Left hindlimb (tissue), 1 donor: ENCODE measurements at places on chromosomes 3 and 15.

GRCh38 chr3:29065211-29065785, 215.6 kb upstream of the RBMS3 start:
- DNase-seq, result peak; percentile 89

GRCh38 chr15:26641144-26641543, 131.7 kb downstream of the GABRB3 start:
- no peak for DNase-seq

DNA sequence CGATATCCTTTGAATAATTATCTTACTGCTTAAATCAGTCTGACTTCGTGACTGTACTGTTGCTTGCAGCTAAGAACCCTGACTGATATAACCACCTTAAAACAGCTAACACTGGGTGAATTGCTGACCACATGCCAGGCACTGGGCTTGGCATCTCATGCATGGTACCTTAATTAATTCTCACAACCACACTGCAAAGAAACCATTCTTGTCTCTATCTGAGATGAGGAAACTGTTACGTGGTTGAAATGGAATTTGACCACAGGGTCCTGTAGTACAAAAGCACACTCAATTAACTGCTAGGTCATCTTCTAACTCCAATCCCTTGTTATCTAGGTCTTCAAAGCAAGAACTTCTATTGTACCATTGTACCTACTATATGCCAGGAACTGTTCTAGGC, 92.7 kb upstream of the PRICKLE2 start:
- DNase-seq, result no peak

DNA sequence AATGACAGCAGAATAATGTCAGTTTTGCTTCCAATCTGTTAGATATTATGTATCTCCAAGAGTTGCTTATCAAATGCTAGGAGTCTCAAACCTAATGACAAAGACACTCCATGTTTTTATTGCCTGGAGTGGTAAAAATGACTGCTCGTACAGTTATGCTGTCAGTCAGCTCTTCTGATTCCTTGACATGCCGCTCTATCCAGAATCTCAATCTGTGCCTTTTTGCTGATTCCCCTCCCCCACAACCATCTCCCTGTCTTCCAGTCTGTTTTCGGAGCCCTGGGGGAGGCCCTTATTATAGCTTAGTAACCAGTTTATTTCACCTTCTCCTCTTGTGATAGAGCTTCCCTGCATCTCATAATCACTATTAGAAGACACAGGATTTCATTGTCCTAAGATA, 2.6 kb downstream of the MKRN2 start:
- DNase-seq, result no peak

GRCh38 chr3:129553719-129554118, 10.7 kb downstream of the H1-8 start:
- no peak for DNase-seq

DNA sequence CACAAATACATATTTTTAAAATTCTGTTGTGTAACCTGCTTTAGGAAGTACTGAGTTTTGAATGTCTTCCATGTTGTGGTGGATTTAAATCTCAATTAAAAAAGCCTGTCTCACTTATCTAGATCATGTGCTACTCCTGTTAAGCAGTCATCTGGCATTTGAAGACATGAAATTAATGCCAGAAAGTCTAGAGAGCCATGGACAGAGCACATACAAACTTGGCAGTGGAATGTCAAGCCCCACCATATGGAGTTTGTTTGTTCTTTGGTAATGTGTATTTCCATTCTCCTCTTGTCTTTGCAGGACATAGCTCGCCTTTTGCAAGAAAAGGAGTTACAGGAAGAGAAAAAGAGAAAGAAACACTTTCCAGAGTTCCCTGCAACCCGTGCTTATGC, 39.3 kb upstream of the UTS2B start:
- DNase-seq, result no peak

DNA sequence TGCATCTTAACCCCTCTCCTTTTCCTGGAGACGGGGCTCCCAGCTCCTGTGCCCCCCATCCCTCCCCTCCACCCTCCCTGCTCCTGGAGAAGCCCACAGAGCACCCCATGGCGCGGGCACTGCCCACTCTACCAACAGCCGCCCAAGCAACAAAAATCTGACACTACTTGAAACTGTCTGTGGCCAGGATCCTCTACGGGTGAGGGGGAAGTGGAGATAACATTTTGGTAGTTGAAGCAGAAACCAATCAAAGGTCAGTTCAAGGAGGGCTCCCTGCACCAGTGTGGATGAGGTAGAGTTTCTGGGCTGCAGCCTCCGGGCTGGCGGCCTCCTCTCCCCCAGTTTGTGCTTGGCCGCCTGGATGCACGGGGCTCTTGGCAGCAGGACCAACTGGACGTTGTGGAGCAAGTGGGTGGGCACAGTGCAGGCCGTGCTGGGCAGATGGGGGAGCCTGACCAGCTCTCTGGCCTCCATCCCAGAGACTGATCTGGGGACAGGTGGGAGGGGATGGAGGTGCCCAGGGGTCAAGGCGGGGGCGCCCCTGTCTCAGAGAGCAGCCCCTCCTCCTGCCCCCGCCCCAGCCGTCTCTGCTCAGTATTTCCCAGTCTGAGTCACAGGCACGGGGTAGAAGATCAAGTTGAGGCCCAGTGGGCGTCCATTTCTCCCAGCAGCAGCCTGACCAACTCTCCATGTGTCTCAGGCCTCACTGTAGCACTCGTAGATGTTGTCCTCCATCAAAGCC, 12.8 kb downstream of the H1-8 start:
- no peak for DNase-seq

DNA sequence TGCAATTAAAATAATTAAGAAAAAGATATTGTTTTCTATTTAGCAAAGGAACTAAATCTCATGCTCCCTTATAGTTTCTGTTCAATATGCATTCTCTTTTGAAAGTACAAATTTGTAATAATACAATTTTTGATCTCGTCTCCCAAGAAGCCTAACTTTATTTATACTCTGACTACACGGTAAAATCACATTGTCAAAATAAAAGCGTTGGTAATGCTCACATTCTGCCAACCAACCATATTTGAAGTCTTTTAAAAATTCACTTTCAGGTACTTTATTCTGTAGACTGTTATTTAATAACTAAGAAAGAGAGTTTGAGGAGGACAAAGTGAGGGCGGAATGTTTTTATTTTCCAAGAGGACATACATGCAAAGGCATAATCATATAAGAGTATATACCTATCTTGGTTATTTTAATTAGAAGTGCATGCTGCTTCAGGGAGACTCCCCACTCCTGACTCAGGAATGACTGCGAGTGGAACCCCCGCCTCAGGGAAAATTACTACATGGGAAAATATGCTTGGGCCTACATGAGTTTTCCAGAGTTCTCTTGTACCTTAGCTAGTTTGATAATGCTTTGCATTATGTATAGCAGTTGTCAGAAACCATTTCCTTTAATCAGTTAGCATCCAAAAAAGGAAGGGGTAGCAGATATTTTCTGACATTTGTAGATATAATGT, 19.3 kb downstream of the MBNL1 start:
- DNase-seq, result no peak

- no peak for DNase-seq
Observed at GRCh38 chr15:63083044-63083443, 38.6 kb upstream of the LACTB start.

GRCh38 chr3:153210660-153211059, 48.6 kb downstream of the RAP2B start:
- no peak for DNase-seq

GRCh38 chr15:71943806-71944205, 133.5 kb downstream of the NR2E3 start:
- no peak for DNase-seq

DNA sequence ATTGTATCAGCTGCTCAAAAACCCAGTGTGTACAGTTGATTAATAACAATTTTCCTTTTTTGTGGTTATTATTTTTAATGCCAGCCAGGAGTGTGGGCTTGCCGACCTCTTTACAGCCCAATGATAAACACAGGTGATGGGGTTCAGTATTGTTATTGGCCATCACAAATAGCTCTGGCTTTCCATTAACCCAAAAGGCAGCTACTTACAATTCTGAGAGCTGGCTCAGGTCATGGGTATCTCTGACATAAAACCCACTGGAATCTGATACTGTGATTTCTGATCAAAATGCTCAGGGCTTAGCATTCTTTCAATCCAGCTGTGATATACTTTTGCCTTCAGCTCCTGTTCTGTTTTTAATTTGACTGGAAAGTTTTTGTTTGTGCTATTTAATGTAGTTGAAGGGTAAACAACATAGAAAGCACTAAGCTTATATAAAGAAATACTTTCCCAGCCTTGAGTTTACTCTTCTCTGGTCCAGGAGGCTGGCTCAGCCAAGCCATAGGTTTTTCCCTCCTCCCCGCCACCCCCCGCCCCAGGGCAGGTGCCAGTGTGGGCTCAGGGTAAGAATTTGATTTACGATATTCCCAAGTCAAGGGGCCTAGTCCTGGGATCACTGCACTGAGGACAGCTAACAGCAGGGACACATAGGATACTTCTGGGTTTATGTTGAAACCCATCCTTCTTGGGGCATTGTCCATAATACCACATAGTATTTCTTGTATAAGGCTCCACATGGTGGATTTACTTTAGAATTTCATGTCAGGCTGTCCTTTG, 54.0 kb upstream of the MYZAP start:
- DNase-seq, result no peak

DNA sequence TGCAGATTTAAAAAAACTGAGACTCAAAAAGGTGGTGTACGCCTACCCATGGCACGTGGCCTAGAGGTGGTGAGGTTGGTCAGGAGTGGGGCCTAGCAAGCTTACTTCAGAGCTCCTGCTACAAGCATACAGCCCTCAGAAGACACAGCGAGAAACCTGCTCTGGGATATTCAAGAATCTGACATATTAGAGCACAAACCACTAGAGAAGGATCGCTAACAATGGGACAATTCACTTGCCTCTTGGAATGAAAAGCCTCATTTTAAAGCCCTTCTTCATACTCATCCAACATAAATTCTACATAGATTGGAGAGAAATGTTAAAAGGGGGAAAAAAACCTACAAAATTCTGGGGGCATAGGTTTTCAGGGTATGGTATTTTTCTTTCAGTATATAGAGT, 118.0 kb upstream of the ARHGEF3 start:
- no peak for DNase-seq

DNA sequence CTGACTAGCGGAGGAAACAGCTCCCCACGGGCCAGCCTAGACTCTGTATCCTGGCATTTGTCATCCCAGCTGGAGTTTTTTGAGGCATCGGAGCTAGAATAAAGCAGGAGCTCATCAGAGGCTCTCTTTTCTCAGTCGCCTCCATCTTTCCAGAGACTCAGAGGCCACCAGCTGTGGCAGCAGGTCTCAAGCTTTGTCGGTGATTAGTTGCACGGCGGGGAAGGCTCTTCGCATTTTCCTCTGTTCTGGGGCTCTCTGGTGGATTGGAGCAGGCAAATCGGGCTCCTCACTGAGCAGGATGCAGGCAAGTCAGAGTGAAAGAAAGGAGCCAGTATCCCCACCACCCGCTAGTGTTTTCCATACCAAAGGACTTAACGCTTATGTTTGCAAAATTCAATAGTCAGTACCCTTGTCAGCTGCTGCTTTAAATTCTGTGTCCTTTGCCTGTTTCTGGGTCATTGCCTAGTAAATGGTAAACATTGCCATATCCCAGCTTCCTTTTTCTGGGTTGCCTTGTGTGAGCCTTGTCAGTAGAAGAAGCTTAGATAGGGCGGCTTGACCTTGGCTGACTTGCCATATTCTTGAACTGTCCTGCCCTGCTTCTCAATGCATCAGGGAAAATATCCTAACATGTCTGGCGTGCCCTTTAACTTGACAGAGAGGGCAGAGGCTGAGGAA, 127.1 kb downstream of the PTPRG start:
- DNase-seq, result no peak

GRCh38 chr3:143514874-143515273, 333.4 kb downstream of the SLC9A9 start:
- DNase-seq, result no peak

DNA sequence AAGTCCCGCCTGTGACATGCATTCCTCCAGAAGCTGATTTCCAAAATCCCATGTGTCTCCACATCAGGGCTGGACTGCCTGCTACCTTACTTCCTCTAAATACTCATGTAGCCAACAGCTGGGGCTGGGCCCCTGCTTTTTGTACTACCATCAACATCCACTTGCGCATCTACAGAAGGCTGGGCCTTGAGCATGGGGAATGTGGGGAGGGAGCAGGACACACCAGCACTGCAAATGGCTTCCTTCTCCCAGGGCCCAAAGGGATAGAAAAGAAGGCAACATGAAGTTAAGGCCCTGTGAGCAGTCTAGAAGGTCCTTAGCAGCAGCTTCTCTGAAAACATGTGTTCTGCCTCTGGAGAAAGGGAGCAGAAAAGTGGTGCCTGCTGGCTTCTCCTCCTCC, 27.2 kb downstream of the MKRN2 start:
- DNase-seq, result no peak

GRCh38 chr15:75167588-75168350, 33.9 kb upstream of the C15orf39 start:
- no peak for DNase-seq

GRCh38 chr3:88509582-88509981, 359.8 kb downstream of the C3orf38 start:
- no peak for DNase-seq

GRCh38 chr3:37387462-37387861, 213.1 kb upstream of the LRRFIP2 start:
- no peak for DNase-seq

DNA sequence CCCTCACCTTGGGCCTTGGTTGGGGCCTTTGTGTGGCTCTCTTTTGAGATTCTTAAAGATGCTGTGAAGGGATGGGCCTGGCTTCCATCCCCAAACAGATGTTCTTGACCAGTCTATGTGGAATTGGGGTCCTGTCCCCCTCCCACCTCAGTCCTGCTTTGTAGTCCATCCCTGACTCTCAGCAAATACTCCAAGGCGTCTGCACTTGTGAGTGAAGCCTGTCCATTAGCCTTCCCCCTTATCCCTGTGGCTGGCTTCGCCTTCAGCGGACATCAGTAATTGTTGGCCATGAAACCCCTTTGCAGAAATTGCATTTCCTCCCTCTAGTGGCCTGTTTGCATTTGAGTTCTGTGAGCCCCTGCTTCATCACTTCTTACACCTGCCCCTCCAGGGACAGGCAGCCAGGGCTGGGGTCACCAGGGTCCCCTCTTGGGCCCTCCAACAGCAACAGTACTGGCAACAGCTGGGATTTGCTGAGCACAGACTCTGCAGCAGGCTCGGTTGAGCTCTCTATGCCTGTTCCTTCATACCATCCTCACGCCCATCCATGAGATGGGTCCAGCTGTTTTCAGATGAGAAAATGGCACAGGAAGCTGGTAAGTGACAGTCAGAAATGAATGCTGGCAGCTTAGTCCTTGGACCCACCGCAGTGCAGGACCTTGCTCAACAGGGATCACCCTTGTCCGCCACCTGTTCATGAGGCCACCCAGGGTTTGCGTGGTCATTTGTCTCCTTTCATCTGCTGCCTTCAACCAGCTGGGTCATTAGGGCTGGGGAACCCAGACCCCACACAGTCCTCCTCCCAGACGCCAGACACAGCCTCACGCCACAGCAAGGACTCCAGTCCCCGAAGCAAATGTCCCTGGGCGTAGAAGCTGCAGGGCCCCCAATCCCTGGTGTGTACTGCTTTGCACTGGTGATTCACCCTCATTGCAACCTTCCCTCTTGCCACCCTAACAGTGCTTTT, 8.9 kb upstream of the LRRK1 start:
- DNase-seq, result peak; percentile 59

GRCh38 chr15:50190723-50191122, 8.7 kb downstream of the SLC27A2 start:
- no peak for DNase-seq

GRCh38 chr3:122975924-122976293, 51.7 kb downstream of the SEMA5B start:
- DNase-seq, result no peak

GRCh38 chr3:48477959-48478520, 25.9 kb downstream of the SHISA5 start:
- no peak for DNase-seq

- DNase-seq, result no peak
Observed at GRCh38 chr3:127848131-127849129, 26.1 kb upstream of the MGLL start.

- DNase-seq, result peak; percentile 31
Observed at GRCh38 chr3:87792534-87793336, 266.1 kb downstream of the CGGBP1 start.
